ENCODE measurements at places on chromosomes 7 and 10. TPM values are rescaled to one million over a fixed set of nuclear protein-coding genes. Genes with fewer than 3 reads are reported as not detected.

Gene SMO
- not detected for total RNA-seq

Gene MNX1
- total RNA-seq, result not detected

Gene CYP26C1
- total RNA-seq, result 0.08 TPM

Gene POLR2J3
- total RNA-seq, result 96.4 TPM

Gene UNCX
- not detected for total RNA-seq

Gene SLC26A3
- total RNA-seq, result not detected

Gene HMX3
- total RNA-seq, result 0.47 TPM

Gene TMEM270
- total RNA-seq, result not detected

Gene GPR22
- not detected for total RNA-seq

Gene MOGAT3
- total RNA-seq, result not detected

Gene SVOPL
- total RNA-seq, result not detected

Gene H2BK1
- total RNA-seq, result 1.6 TPM

Gene CLIP2
- 2.1 TPM for total RNA-seq

Gene AGMO
- total RNA-seq, result not detected

Gene MALSU1
- total RNA-seq, result 56.0 TPM

Gene ATOH7
- not detected for total RNA-seq

Gene CDNF
- total RNA-seq, result 2.3 TPM

Gene CYP2C8
- total RNA-seq, result 0.25 TPM
